ENCODE measurements at places on chromosomes 5 and 9.

- no peak for DNase-seq
Measured at GRCh38 chr5:148414833-148415232, 31.1 kb downstream of the FBXO38 start.

DNA sequence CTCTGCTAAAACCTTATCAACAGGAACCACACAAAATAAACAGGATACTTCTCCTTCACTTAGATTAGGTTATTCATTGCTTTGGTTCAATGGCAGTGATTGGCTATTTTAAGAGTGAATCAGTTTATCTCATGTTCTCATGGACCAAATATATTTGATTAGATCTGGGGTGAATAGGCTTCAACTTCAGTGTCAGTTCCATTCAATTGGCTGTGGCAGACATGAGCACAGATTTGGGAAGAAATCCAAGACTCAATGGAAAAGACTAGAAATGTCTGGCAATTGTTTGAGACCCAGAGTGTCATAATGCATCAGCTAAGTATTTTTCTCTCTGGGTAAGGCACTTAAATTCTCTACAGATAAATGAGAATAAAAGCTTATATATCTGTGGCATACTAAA is 37.1 kb downstream of the CDH18 start:
- DNase-seq = no peak

GRCh38 chr5:34517249-34517648 is 138.9 kb upstream of the RAI14 start:
- DNase-seq = no peak

- DNase-seq = no peak
Measured at GRCh38 chr9:114591849-114592248, 4.3 kb downstream of the ATP6V1G1 start.

- no peak for DNase-seq
Measured at GRCh38 chr5:149827086-149827485, 97.0 kb downstream of the PPARGC1B start.

DNA sequence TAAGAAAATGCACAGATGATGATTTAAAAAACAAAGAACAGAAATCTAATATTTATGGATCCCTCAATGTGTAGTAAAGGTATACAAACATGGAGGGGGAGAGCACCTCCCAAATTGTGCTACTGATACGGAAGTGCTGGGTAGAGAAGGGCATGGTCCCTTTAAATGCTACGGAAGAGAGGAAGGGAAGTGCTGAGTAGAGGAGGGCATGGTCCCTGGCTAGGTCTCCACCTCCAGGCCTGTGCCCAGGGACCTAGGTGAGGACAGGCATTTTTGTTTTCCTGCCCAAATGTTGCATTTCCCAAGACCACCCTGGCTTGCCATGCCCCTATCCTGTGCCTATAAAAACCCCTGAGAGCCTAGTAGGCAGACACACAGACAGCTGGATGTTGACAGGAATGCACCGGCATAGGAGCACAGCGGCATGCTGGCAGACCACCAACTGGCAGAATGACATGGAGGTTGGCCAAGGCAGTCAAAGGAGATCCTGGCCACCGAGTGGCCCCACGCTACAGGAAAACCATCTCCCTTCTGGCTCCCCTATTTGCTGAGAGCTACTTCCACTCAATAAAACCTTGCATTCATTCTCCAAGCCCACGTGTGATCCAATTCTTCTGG is 62.1 kb upstream of the SPDL1 start:
- no peak for DNase-seq

DNA sequence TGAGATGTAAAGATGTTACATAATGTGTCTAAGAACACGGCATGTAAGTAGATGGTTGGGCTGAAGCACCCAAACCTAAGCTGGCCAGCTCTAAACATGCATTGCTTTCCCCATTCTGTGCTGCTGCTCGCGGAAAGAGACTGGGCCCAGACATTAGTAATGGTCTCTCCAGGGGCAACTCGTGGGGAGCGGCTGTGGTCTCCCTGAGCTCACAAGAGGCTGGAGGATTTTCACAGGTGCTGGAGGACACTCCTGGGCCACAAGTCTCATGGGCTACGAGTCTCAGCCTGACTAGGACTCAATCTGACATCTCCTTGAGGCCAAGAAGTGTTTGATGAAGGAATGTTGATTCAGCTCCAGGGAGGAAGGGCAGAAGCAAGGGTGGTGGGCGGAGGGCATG is 92.7 kb upstream of the PTCH1 start:
- no peak for DNase-seq

DNA sequence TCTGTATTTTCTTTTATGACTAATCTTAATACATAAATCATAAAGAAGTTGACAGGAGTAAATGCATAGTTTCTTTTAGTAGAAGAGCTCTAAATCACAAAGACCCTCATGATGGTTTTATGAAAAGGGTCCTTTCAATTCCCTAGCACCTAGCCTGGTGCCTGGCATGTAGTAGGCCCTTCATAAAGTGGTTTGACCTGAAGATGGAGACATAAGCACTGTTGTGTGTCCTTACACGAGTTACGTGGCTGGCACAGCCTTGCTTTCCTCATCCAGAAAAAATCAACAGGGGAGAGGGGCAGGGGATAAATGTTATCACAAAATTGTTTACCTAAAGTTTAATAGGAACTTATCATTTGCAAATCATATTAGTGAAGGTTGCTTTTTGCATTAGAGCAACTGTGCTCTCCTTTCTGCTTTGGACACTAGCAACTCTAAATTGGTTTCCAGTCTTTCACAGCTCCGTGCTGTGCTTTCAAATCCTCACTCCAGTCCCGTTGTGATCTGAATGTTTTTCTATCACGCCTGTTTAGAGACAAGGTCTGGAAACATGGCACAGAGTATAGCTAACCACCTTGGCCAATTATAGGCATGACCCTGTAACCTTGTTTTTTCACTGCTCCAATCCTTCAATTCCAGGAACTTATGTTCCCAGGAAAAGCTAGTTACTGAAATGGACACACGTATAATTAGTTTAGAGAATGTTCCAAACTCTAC is 55.7 kb downstream of the ARL15 start:
- no peak for DNase-seq

- DNase-seq = no peak
Measured at GRCh38 chr5:124921694-124922093, 175.3 kb upstream of the ZNF608 start.
